ENCODE measurements at places on chromosomes 7 and 10.

GRCh38 chr10:3805791-3806461 lies 20.9 kb upstream of the KLF6 start:
- peak; percentile 55 for DNase-seq

DNA sequence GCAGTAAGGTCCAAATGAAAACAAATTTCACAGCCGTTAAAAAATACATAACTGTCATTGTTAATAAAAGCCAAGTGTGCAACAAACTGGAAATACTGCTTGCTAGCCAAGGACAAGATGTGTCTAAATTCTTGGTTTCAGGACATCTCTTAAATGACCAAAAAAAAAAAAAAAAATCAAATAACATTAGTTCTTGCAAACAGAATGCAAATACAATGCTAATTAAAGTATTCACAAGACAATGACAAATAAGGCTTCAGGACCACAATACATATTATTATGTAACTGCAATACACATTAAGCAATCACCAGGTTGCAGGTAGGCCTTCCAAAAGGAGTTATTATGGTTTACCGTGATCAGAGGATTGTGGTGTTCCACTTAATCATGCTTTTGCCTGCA lies 3.6 kb downstream of the ARHGAP21 start:
- no peak for DNase-seq

- DNase-seq = peak; percentile 19
Observed at GRCh38 chr7:74178632-74179031, 4.5 kb downstream of the EIF4H start.

- no peak for DNase-seq
Observed at GRCh38 chr10:118783776-118784545, 29.2 kb upstream of the CACUL1 start.

DNA sequence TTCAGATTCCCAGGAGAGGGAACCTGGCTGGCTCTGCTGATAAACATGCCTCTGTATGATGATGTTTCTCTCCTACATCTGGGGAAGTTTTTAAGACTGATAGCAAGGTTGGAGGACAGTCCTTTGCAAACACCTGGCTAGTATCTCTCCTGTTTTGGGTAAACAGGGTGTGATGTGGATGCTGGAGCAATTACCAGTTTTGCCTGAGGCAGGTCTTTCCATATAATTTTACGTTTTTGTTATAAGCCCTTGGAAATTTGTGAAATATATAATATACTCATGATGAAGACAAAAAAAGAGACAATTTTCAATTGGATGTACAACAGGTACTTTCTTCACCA lies 138.6 kb downstream of the ADAM22 start:
- no peak for DNase-seq

- no peak for DNase-seq
Observed at GRCh38 chr7:149109969-149110368, 16.2 kb downstream of the ZNF425 start.
